Vagina (tissue), 2 donors: ENCODE measurements at places on chromosomes 12 and 14.

DNA sequence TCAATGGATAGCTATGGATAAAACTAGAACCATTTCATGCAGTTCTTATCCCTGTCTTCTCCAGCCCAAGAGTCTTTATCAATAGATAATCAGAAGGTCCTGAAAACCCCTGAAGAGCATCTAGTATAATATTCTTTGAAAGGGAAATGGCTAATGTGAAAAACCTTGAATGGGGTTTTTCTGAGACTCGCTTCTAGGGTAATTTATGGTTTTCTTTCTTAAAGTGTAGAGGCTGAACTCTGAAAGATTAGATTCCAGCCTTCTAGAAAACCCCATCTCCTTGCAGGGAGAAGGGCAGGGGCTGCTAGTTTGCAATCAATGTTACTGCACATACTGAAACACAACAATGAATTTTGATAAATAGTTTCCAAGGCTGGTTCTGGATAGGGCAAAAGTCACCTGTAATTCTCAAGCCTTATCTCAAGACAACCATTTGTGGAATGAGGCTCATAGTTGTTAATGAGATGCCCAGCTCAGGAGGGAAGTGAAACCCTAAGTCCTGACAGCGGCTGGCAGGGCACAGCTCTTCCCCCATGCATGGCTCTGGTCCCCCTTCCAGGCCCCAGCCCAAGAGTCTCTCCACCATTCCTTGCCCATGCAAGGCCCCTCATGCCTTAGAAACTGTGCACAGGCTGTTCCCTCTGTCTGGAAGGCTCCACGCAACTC, 33.7 kb upstream of the PYGL start:
- no peak for DNase-seq

GRCh38 chr12:124078800-124079199, 105.8 kb downstream of the ZNF664 start:
- no peak for DNase-seq

DNA sequence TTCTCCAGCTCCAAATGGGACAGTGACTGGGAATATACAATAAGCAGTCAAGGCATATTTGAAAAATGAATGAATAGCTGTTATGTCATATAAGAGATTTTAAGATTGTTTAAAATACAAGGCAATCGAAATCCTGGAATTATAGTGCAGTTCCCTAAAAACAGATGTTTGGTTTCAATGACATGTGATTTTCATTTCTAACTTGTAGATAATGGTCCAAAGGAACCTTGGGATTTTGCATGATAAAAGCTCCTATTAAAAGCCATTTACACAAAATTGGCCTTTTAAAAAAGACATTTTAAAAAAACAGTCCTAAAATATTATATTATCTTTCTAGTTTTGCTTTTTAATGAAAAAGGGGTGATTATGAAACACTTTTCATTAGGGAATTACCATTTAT, 905.1 kb downstream of the GALC start:
- no peak for DNase-seq

DNA sequence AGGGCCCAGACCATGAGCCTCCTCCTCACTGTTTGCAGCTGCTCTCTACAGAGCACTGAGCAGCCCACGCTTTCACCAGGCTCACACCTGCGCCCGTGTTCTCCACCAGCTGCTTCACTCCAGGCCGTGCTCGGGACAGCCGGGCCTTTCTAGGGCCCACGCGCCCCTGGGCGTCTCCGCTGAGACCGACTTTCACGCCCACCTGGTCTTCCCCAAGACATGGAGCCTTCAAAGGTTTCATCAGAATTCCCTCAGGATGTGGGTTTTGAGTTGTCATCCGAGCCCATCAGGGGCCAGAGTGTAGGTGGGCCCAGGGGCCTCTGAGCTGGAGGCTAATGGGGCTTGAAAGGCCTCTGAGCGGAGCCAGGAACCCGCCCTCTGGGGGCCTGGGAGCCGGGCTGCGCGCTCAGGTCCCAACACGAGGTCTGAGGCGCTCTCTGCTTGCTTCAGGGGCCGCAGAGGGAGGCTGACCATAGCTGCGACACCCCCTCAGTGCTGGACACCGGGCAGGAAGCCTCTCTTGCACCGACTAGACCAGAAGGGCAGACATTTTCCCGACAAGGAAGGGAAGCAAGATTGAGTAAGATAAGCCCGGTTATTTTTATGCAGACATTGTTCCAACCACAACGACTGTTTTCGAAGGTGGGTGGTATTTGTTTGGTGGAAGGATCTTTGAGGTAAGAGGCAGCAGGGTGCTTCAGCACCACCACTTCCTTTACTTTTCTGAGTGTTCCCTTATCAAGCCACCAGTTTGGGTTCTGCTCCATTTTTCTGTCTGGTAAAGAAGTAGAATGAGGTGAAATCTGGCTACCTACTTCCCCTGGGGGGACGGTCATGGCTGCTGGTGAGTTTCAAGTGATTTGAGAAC, 125.0 kb upstream of the FUT8 start:
- DNase-seq: no peak

- DNase-seq: no peak
Observed at GRCh38 chr12:82325540-82326336, 32.4 kb downstream of the CCDC59 start.
